H1 (cell line): ENCODE measurements at places on chromosomes 1 and 21. TPM values are rescaled to one million over a fixed set of nuclear protein-coding genes. Genes with fewer than 3 reads are reported as not detected.

TNFSF18 gene
- not detected in 2 replicates for total RNA-seq

OLFML2B gene
- 8.4 and 10.4 TPM in 2 replicates for total RNA-seq

TMEM82 gene
- total RNA-seq: 0.21 and 0.32 TPM in 2 replicates

SHISAL2A gene
- 0.50 and 0.74 TPM in 2 replicates for total RNA-seq

CHIA gene
- total RNA-seq: not detected in 2 replicates

GRCh38 chr1:30165116-30165515 is 558.3 kb downstream of the MATN1 start:
- no peak overlapping the region for H3K27ac ChIP-seq
- H3K36me3 ChIP-seq: no peaks in the 10 kb centered on the region
- H3K4me1 ChIP-seq: no peaks in the 10 kb centered on the region
- no peak overlapping the region for H3K4me3 ChIP-seq

DNA sequence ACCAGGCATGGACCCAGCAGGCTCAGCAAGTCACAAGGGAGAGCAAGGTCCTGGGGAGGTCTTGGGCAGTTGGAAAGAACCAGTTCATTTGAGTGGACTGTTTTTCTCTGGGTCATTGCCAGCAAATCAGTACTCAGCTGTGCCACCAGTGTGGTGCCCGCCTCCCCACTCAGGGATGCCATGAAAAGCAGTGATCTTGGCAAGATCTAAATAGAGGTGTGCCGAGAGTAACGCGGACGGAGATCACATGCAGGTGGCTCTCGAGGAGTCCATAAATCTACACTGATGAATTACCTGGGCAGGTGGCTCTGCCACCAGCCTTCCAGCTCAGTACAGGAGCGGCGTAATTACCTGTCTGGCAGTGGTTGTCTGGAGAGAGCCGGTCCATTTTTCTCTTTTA is 642.2 kb downstream of the PTPRU start:
- H3K4me3 ChIP-seq: no peak overlapping the region
- no peaks in the 10 kb centered on the region for H3K27me3 ChIP-seq
- H3K36me3 ChIP-seq: no peaks in the 10 kb centered on the region
- DNase-seq: no peak

DNA sequence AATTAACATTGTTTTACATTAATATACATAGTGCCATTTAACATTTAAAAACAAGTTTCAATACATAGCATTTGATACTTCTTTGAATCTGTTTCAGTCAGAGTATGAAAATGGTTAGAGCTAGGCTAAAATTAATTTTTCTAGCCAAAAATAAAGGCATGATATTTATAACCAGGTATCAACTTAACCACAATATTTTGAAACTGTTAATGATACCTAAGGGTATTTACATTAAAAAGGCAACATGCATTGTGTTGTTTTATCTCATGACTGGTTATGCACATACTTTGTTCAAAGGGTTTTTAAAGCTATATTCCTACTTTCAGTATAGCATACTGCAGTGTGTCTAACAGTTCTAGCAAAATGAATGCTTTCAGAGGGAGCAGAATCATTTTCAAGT is 130.0 kb downstream of the HS2ST1 start:
- no peaks in the 10 kb centered on the region for H3K4me1 ChIP-seq
- no peaks in the 10 kb centered on the region for H3K27me3 ChIP-seq
- H3K4me3 ChIP-seq: no peak overlapping the region
- H3K27ac ChIP-seq: no peak overlapping the region
- DNase-seq: no peak
- no peaks in the 10 kb centered on the region for H3K36me3 ChIP-seq

DNA sequence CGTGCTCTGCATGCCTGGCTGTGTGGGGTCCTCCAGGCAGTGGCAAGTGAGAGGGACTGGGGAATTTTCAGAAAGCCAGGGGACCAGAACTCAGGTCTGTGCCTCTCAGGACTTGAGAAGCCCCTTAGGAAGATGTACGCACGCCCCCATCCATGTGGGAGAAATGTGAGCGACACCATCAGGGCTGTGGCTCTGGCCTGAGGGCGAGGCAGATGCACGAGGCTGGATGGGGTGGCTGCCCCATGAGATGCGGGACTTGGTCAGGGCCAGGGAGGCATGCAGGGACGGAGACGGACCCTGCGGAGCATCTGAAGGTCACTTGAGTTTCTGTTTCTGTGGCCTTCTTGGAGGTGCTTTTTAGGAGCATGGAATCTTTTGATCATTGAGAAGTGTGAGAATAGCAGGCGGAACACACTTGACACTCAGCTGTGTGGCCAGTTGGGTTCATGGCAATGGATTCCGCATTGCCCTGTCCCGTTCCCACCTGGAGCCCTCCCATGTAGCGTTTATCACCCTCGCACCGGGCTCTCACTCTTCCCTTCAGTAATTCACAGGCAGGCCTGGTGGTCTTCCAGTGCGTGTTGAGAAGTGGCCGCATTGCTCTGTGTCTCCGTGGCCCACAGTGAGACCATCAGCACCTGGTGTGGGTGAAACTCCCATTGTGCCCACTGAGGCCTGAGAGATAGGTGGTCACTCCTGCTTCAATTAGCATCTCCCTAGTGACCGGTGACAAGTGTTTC is 30.7 kb upstream of the ACTRT2 start:
- H3K4me3 ChIP-seq: no peak overlapping the region
- H3K36me3 ChIP-seq: no peaks in the 10 kb centered on the region
- DNase-seq: no peak
